ENCODE measurements at places on chromosomes 5 and 9. TPM values are rescaled to one million over a fixed set of nuclear protein-coding genes. Genes with fewer than 3 reads are reported as not detected.

- H3K36me3 ChIP-seq = no peaks in the 10 kb centered on the region
- no peaks in the 10 kb centered on the region for H3K4me1 ChIP-seq
- DNase-seq = no peak
- H3K27ac ChIP-seq = no peak overlapping the region
- H3K4me3 ChIP-seq = no peak overlapping the region
- H3K27me3 ChIP-seq = no peaks in the 10 kb centered on the region
Observed at GRCh38 chr5:60826653-60827052, 17.4 kb downstream of the ELOVL7 start.

ENTREP1 gene
- 23.2 TPM for total RNA-seq

DNA sequence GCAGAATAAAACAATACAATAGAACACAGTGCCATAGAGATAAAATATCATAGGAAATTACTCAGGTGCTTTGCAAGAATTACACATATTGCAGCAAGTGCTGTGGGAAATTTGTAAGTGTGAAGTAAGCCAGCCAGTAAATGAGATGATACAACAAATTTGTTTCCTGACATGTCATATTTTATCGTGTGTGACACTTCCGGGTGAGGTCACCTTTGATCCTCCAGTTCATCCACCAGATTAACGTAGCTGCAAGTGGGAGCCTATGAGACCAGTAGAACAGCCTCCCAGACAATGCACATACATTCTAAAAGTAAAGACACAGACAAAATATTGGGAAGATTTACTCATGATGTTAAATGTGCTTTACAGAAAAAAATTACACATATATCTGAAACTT, 72.2 kb downstream of the PRDM9 start:
- no peaks in the 10 kb centered on the region for H3K27me3 ChIP-seq
- no peaks in the 10 kb centered on the region for H3K36me3 ChIP-seq
- DNase-seq = no peak

GRCh38 chr9:89441986-89442385, 55.9 kb downstream of the SEMA4D start:
- DNase-seq = no peak
- H3K27ac ChIP-seq = peak overlapping the region; percentile 37
- no peaks in the 10 kb centered on the region for H3K27me3 ChIP-seq
- no peak overlapping the region for H3K4me3 ChIP-seq
- H3K4me1 ChIP-seq = peaks cover 43% of the 10 kb centered on the region

GRCh38 chr5:56291079-56291643, 58.0 kb upstream of the ANKRD55 start:
- no peaks in the 10 kb centered on the region for H3K36me3 ChIP-seq
- H3K27ac ChIP-seq = no peak overlapping the region
- H3K4me3 ChIP-seq = no peak overlapping the region
- no peaks in the 10 kb centered on the region for H3K4me1 ChIP-seq
- H3K27me3 ChIP-seq = no peaks in the 10 kb centered on the region

DNA sequence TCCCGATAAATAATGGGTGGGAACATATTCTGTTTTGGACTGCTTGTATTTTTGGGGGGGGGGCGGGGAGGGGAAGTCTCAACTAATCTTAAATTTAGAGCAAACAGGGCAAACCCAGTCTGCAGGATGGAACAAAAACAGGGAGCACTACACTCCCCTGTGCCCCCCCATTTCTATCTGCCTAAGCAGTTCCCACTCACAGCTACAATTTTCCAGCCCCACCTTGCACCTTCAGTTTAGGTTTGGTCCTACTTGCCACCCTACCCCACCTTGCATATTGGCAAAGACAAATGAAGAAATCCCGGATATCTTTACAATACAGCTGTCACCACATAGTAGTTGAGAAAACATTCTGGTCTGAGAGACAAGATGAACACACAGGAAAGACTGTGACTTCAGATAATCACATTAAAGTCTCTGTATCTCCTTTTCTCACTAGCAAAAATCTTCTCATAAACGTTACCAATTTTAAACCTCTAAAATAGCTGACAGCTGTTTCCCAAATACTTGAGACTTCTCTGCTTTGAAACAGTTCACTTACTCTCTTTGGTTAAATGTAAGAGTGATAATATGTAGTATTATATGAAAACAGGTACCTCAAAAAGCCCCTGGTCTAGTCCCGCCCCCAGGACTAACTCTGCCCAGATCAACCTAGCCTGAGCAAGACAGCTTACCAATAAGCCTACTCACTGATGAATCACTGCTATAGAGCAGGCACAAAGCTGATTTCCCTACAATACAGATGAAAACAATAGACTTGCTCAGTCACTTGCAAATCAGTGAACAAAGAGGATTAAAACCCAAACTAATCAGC, 5.2 kb upstream of the RAPGEF6 start:
- no peaks in the 10 kb centered on the region for H3K27me3 ChIP-seq
- H3K27ac ChIP-seq = no peak overlapping the region
- H3K4me1 ChIP-seq = peaks cover 8% of the 10 kb centered on the region
- no peak for DNase-seq
- H3K4me3 ChIP-seq = no peak overlapping the region
- H3K36me3 ChIP-seq = no peaks in the 10 kb centered on the region

CCDC192 gene
- not detected for total RNA-seq

GRCh38 chr5:96876292-96876850, at the start of gene ERAP2:
Gene ERAP2 (plus strand): TSS chr5:96876500. CDS start chr5:96879686, 3,186 bp downstream.
- no peaks in the 10 kb centered on the region for H3K27me3 ChIP-seq
- H3K4me1 ChIP-seq = peaks cover 23% of the 10 kb centered on the region
- no peaks in the 10 kb centered on the region for H3K36me3 ChIP-seq
- H3K27ac ChIP-seq = peak within 1 kb of the TSS; percentile 87
- peak within 1 kb of the TSS; percentile 49 for H3K4me3 ChIP-seq

PCDHB10 gene
- total RNA-seq = 0.79 TPM

GRCh38 chr5:91141642-91142041, 241.5 kb downstream of the ARRDC3 start:
- DNase-seq = no peak
- H3K27ac ChIP-seq = no peak overlapping the region
- H3K4me1 ChIP-seq = peaks cover 18% of the 10 kb centered on the region
- H3K36me3 ChIP-seq = no peaks in the 10 kb centered on the region

DNA sequence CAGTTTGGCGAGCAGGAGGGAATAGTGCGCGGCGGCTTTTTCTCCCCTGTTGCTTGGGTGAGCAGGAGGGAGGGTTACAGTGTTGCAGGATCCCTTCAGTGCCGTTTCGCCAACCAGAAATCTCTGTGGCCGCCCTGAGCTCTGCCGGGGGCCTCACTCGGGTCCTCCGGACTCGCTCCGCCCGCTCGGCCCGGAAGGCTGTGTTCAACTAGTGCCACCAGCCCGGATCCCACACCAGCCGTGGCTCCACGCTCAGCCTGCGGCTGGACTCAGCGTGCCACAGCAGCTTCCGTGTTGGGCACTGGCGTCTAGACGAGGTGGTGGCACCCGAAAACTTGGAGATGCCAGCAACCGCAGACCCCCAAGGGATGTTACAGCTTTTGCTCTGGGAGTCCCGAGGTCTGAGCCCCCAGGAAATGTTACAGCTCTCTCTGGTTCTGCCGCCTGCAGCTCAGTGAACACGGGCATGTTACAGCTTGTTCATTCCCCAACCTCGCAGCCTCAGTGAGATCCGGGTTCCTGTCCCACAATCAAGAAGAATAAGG, 16.0 kb upstream of the OR13C9 start:
- H3K4me3 ChIP-seq = no peak overlapping the region
- no peaks in the 10 kb centered on the region for H3K36me3 ChIP-seq
- no peaks in the 10 kb centered on the region for H3K4me1 ChIP-seq
- H3K27ac ChIP-seq = no peak overlapping the region
- DNase-seq = no peak
- no peaks in the 10 kb centered on the region for H3K27me3 ChIP-seq

GRCh38 chr9:37952731-37953130, 48.8 kb upstream of the SLC25A51 start:
- no peaks in the 10 kb centered on the region for H3K4me1 ChIP-seq
- peaks cover 5% of the 10 kb centered on the region for H3K36me3 ChIP-seq
- H3K27ac ChIP-seq = no peak overlapping the region
- no peak overlapping the region for H3K4me3 ChIP-seq

- peak; percentile 45 for DNase-seq
- H3K27me3 ChIP-seq = no peaks in the 10 kb centered on the region
- H3K4me1 ChIP-seq = peaks cover 14% of the 10 kb centered on the region
- peak overlapping the region; percentile 36 for H3K27ac ChIP-seq
- no peak overlapping the region for H3K4me3 ChIP-seq
- H3K36me3 ChIP-seq = no peaks in the 10 kb centered on the region
Observed at GRCh38 chr5:10607666-10608073, 43.8 kb downstream of the ANKRD33B start.

RIGI gene
- total RNA-seq = 38.9 TPM

Measured in transverse colon (tissue), 4 donors.